ENCODE measurements at places on chromosomes 11 and 22. TPM values are rescaled to one million over a fixed set of nuclear protein-coding genes. Genes with fewer than 3 reads are reported as not detected.
A peak's percentile ranks its signal among the peaks of the same experiment; 100 is the strongest.

Gene NAALAD2
- not detected for total RNA-seq

Gene PACS1
- 7.3 TPM for total RNA-seq

Gene DEFB131B
- total RNA-seq: not detected

Gene C1QTNF5
- total RNA-seq: 1.9 TPM

Gene WT1
- total RNA-seq: not detected

Gene OR10A2
- total RNA-seq: not detected

- DNase-seq: peak; percentile 78
- no peaks in the 10 kb centered on the region for H3K36me3 ChIP-seq
- no peaks in the 10 kb centered on the region for H3K27me3 ChIP-seq
- H3K27ac ChIP-seq: peak overlapping the region; percentile 88
- H3K4me3 ChIP-seq: peak overlapping the region; percentile 80
These were observed 1.1 kb downstream of the RRM1 start for GRCh38 chr11:4095509-4096230.

DNA sequence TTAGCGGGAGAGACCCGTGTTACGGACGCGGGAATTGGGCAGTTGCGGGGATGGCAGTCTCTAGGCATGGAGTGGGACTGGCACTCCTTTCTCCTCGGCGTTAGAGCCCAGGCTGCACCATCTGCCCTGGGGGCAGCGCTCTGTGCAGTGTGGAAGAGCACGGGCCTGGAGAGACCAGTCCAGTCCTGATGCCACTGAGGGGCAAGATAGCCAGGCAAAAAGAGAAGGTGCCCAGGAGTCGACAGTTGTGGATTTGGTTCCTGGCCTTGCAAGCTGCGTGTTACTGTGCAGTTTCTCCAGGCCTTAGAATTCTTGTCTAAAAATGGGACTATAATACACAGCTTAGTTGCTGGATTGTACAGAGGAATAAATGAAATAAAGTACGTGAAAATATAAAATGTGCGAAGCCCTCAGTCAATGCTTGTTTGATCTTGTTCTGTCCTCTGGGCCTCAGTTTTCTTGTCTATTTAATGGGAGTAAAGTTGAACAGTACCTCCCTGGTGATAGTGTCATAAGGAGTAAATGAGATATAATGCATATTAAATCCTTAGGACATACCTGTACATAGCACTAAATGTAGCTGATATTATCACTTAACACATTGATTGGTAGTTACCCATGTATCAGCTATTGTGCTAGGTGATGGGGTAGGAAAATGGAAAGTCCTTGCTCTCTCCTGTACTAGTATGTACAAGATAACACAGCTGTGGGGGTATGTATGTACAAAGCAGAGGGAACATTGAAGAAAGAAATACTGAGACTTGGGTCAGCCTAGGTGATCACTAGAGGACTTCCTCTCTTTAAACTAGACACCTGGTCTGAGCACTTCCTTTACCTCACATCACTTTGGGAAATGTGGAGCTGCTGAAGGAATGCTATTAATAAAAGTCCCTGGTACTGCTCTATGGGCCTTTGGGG lies 1.2 kb downstream of the ATXN10 start:
- peaks cover 20% of the 10 kb centered on the region for H3K4me1 ChIP-seq
- peak overlapping the region; percentile 93 for H3K27ac ChIP-seq
- no peaks in the 10 kb centered on the region for H3K27me3 ChIP-seq
- H3K4me3 ChIP-seq: peak overlapping the region; percentile 95

GRCh38 chr11:118170882-118171268 lies 5.6 kb downstream of the SCN2B start:
- H3K4me1 ChIP-seq: peaks cover 3% of the 10 kb centered on the region
- H3K36me3 ChIP-seq: no peaks in the 10 kb centered on the region
- DNase-seq: no peak
- H3K27me3 ChIP-seq: peaks cover 21% of the 10 kb centered on the region
- H3K4me3 ChIP-seq: no peak overlapping the region
- H3K27ac ChIP-seq: no peak overlapping the region

GRCh38 chr22:46993633-46994032 lies 231.2 kb downstream of the TBC1D22A start:
- H3K36me3 ChIP-seq: peaks cover 11% of the 10 kb centered on the region
- no peaks in the 10 kb centered on the region for H3K27me3 ChIP-seq
- H3K4me3 ChIP-seq: no peak overlapping the region
- H3K27ac ChIP-seq: no peak overlapping the region

DNA sequence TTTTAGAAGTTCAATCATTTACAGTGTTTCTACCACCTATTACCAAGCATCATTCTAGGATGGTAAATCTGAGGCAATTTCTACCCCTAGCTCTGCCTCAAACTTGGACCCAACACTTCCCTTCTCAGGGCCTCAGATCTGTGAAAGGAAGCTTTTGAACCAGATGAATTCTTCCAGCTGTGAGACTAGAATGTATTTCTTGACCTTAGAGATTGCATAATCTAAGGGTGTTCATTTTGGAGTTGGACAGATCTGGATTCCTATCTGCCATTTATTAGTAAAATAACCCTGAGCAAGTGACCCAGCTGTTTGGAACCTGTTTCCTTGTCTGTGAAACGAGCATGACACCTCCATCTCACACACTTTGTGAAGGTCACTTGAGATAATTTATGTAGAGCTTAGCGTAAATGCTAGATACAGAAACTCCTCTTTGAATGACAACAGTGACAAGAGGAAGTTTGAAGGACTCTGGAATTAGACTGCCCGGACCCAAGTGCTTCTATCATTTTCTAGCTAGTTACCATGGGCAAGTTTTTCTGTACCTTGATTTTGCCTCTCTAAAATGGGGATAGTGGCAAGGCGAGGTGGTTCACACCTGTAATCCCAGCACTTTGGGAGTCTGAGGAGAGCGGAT lies 3.8 kb upstream of the INTS5 start:
- peaks cover 2% of the 10 kb centered on the region for H3K4me1 ChIP-seq
- no peaks in the 10 kb centered on the region for H3K36me3 ChIP-seq
- no peak overlapping the region for H3K27ac ChIP-seq
- H3K4me3 ChIP-seq: no peak overlapping the region
- DNase-seq: no peak
- no peaks in the 10 kb centered on the region for H3K27me3 ChIP-seq

- H3K4me3 ChIP-seq: no peak overlapping the region
- no peaks in the 10 kb centered on the region for H3K27me3 ChIP-seq
- peaks cover 30% of the 10 kb centered on the region for H3K4me1 ChIP-seq
- no peak for DNase-seq
- H3K36me3 ChIP-seq: no peaks in the 10 kb centered on the region
- peak overlapping the region; percentile 85 for H3K27ac ChIP-seq
These were observed 94.6 kb upstream of the ANO1 start for GRCh38 chr11:69983571-69983877.

GRCh38 chr22:49101873-49102272 lies 725.8 kb downstream of the BRD1 start:
- H3K27ac ChIP-seq: no peak overlapping the region
- H3K4me1 ChIP-seq: no peaks in the 10 kb centered on the region
- no peak overlapping the region for H3K4me3 ChIP-seq
- no peaks in the 10 kb centered on the region for H3K36me3 ChIP-seq
- no peak for DNase-seq
- no peaks in the 10 kb centered on the region for H3K27me3 ChIP-seq

DNA sequence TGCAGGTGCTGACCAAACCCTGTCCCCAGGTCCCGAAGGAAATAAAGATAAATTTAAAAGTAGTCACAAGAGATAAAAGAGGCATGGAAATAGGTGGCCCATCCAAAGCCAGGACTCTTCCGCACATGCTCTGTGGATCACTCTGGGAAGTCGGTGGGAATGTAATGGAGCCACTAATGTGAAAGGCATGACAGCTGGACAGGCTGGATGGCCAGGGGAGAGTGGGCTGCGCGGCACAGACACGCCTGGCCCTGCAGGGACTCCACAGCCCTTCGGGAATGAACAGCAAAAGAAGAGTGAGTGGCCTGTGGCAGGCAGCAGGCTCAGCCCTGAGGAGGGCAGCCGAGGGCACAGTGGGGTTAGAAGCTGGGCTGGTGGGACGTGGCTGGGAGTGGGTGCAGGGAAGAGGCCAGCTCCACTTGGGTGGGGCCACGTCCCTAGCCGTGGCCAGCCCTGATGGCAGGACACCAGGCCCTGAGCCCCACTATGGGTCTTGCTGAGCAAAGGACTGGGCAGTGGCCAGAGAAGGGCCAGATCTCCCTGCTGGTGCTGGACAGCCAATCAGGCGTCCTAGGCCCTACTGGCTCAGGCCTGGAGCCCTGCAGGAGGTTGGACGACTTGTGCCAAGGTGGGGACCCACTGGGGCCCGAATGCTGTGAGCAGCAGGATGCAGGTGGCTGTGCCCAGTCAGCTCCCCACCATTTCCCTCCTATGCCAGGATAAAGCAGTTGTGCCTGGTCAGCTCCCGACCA lies 31.3 kb upstream of the GNB1L start:
- 0 out of 2 replicates have a peak, but pooled peaks cover 1% of the 10 kb centered on the region for H3K36me3 ChIP-seq
- no peak for DNase-seq

- no peaks in the 10 kb centered on the region for H3K27me3 ChIP-seq
- peak overlapping the region; percentile 70 for H3K4me3 ChIP-seq
- H3K4me1 ChIP-seq: peaks cover 4% of the 10 kb centered on the region
- H3K27ac ChIP-seq: peak overlapping the region; percentile 19
- H3K36me3 ChIP-seq: no peaks in the 10 kb centered on the region
These were observed 1.6 kb downstream of the NPAT start for GRCh38 chr11:108220721-108221336.

DNA sequence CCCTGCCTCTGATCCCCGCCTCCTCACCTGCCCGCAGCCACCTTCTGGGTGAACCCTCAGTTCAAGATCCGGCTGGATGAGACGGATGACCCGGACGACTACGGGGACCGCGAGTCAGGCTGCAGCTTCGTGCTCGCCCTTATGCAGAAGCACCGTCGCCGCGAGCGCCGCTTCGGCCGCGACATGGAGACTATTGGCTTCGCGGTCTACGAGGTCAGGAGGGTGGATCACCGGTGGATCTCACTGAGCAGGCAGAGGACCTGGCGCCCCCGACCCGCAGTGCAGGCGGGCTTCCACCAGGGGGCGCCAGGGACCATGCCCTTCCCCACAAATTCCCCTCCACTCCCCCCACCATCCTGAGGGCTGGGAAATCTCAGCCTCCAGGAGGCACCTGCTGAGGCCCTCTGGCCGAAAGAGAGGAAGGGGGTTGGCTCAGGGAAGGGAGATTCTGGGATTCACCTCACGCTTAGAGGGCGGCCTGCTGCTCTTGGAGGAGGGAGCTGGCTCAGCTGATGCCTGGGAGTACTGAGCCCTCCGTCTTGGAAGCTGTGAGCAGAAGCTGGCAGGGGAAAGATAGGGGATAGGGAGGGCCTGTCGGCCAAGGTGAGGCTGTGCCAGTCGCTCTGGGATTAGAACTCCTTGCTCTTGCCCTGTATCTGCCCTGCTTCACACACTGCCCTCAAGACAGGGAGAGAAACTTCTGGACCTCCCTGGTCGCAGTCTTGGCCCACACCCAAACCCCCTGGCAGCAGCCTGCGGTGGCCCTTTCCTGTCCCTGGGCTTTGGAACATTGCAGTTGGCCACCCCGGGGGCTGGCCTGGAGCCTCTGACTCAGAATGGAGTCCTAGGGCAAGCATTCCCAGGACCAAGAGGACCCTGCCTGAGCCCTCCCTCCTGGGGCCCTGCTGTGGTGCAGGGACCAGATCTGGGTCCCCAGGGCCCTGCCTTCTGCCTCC lies 23.2 kb downstream of the CAPN1 start:
- H3K4me3 ChIP-seq: no peak overlapping the region
- no peaks in the 10 kb centered on the region for H3K27me3 ChIP-seq
- H3K4me1 ChIP-seq: no peaks in the 10 kb centered on the region
- DNase-seq: peak; percentile 13
